ENCODE measurements at places on chromosomes 11 and 22.
A peak's percentile ranks its signal among the peaks of the same experiment; 100 is the strongest.

- no peak for DNase-seq
Observed at GRCh38 chr11:68424981-68425865, 35.3 kb upstream of the PPP6R3 start.

GRCh38 chr22:39995393-39996252 is 869 bp downstream of the FAM83F start:
- no peak for DNase-seq

- DNase-seq = peak; percentile 71
Observed at GRCh38 chr11:115425250-115425649, 79.0 kb downstream of the CADM1 start.

DNA sequence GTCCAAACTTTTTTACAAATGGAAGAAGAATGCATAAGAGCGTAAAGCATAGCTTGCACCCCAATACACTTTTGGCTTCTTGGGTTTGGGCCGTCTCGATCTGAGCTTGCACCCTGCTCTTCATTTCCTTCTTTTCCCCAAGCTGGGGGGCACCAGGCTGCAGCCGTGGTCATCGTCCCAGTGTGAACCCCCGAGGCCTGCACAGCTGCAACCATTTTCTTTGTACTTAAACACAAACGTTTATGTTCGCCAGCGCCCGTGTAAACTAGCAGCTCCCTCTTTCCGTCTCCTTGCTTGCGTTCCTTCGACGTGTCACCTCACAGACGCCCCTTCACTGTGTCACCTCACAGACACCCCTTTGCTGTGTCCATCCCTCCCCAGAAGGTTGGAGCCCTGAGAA is 10.1 kb downstream of the KRTAP5-5 start:
- peak; percentile 69 for DNase-seq

GRCh38 chr11:78082146-78082545 is 2.5 kb upstream of the NDUFC2 start:
- DNase-seq = no peak

- DNase-seq = no peak
Observed at GRCh38 chr22:44351685-44352377, 39.1 kb upstream of the SHISAL1 start.

DNA sequence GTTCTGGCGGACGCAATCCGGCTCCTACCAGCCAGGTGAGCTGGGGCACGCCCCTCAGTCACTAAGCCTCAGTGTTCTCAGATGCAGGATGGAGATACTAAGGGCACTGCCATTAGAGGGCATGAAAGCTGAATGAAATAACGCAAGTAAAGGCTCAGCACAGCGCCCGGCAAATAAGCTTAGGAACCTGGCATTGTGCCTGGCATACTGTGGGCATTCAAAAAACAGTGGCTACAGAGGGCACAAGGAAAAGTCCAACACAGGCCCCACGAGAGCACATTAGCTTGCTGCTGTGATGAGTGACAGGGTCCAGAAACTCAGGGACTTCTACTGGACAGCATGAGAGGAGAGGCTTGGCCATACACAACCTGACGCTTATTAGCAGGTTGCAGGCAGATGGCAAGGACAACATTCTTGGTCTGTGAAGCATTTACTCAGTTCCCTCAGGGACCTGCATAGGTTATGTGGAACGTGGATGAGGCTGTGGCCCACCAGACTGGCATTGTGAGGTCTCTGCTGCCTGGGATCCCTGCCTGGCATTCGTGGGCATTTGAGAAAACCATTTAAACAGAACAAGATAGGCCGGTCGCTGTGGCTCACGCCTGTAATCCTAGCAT is 12.2 kb downstream of the TXN2 start:
- DNase-seq = no peak

- no peak for DNase-seq
Observed at GRCh38 chr22:26050079-26050478, 119.2 kb upstream of the SEZ6L start.

GRCh38 chr11:115887727-115888126 is 383.5 kb upstream of the CADM1 start:
- DNase-seq = no peak

DNA sequence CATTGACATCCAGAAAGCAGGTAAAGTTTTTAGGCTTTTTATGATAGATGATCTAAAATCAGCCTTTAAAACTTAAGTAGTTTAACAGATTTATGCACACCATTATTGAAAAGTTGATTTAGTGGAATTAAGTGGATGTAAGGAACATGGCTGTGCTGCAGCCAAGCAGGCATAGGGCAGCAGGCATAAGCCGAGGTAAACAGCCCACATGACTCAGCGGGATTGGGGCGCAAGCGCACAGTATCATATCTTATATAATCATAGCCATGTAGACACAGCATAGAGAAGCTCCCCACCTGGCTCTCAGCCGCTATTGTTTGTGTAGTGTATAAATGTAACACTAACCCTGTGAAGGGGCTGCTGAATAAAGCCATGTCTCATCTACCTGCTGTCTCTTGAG is 157.5 kb downstream of the WNT11 start:
- no peak for DNase-seq

- DNase-seq = no peak
Observed at GRCh38 chr11:45761659-45762058, 43.3 kb upstream of the SLC35C1 start.

DNA sequence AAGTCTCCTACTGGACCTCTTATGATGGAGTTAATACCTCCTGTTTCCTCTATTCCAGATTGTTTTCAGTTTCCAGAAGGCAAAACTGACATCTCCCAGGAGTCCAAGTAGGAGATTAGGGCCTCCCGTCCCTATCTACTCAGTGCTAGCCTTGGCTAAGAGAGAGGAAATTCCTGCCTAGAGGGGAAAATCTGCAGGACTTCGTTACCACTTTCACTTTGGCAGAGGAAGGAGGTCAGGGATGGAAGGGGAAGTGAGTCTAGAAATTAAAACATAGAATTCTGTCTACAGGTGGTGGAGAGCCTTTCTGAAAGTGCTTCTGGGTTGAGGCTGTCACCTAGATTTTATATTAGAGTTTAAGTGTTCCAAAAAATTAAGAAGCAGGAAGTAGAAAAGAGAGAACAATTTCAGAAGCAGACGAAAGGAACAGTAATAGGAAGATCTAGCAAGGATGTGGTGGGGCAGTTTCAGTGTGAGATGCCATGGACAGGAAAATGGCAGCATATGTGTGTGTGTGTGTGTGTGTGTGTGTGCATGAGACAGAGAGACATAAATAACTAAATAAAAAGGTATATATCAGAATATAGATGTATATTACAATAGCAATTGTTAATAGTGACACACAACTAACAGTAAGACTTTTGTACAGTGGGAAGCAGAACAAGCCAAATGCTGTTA is 2.4 kb upstream of the TRIM68 start:
- DNase-seq = no peak

- DNase-seq = no peak
Observed at GRCh38 chr11:10778217-10778970, 27.3 kb downstream of the CTR9 start.

- no peak for DNase-seq
Observed at GRCh38 chr11:38927993-38928392, 2330.0 kb upstream of the RAG2 start.

DNA sequence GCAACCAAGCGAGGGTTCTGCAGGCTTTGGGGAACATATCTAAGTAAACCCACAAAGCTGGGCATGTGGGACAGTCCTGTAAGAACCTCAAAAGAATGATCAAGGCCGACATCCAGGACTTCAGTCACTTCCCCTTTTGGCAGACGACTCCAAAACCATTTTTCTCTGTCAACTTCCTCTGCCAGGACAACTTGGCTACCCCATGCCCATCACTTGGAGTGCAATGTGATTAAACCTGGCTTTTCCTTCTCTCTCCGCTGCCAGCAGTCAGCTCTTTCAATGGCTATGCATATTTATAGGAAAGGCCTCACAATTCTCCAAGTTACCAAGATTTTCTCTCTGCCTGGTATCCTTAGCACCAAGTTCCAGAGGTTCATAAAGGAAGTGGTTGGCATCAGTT is 78.9 kb downstream of the C11orf58 start:
- DNase-seq = no peak

DNA sequence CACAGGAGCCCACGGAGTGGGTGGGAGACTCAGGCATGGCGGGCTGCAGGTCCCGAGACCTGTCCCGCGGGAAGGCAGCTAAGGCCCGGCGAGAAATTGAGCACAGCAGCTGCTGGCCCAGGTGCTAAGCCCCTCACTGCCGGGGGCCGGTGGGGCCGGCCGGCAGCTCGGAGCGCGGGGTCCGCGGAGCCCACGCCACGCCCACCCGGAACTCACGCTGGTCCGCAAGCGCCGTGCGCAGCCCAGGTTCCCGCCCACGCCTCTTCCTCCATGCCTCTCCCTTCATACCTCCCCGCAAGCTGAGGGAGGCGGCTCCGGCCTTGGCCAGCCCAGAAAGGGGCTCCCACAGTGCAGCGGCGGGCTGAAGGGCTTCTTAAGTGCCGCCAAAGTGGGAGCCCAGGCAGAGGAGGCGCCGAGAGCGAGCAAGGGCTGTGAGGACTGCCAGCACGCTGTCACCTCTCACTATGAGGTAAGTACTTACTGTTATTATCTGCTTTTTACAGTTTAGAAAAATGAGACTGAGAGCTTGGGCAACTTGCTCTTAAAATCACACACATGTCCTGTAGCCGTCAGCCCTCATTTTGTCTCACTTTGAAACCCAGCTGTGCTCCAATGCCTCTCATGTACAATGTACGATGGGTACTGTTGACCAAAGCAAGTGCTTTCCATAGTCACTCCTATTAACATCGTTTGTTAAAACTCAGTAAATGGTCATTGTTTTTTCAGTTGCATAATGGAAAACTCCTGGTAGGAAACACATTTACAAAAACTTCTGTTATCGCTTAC is 12.2 kb upstream of the OR10D3 start:
- no peak for DNase-seq

- no peak for DNase-seq
Observed at GRCh38 chr11:26937386-26937785, 56.5 kb upstream of the FIBIN start.

Data from NCI-H1092 treated with DMSO at 0.1 percent for 48 hours (cell line).